Retinal pigment epithelial cell (primary cell): ENCODE measurements at places on chromosomes 16 and 17.
A peak's percentile ranks its signal among the peaks of the same experiment; 100 is the strongest.

GRCh38 chr17:7856011-7856810 is 1.1 kb downstream of the NAA38 start:
- no peak for DNase-seq

DNA sequence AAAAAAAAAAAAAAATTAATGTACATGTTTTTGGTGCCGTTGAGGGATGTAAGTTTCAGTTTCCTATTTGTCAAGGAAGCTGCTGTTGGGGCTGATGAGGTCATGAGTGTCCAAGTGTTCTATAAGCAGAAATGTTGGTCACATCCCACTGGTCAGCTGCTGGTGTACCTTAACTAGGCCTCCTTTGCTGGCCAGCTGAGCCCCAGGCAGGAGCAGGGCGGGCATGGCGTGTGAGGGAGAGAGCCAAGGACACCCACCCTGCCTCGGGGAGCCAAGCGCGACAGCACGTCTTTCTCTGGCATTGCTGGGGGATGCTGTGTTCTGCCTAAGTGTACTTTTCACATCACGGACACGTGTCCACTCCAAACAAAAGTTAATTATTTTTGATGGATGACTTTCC is 108.1 kb upstream of the CDC42EP4 start:
- DNase-seq = no peak

DNA sequence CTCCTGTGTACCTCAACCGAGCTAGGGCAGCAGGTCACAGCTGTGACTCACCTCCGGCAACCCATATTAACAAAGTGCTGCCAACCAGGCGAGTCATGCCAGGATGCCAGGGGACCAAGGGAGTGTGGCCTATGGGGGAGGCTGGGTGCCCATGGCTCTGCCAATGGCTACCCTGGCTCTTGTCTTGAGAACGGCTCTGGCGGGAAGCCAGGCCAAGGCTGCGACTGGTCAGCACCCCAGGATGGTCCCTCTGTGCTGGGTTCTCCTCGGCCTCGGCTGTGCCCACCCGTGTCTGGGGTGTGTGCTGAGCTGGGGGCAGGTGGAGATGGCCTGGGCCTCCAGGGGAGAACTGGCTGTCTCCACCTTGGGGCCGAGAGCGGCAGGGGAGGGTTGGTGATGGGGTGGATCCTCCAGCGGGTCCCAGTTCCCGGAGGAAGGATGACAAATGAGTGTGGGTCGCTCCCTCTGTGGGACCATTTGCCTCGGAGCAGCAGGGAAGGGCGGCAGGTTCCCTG is 75.8 kb downstream of the MRC2 start:
- DNase-seq = no peak

GRCh38 chr17:4008441-4009185 is 44.4 kb upstream of the ATP2A3 start:
- DNase-seq = no peak

DNA sequence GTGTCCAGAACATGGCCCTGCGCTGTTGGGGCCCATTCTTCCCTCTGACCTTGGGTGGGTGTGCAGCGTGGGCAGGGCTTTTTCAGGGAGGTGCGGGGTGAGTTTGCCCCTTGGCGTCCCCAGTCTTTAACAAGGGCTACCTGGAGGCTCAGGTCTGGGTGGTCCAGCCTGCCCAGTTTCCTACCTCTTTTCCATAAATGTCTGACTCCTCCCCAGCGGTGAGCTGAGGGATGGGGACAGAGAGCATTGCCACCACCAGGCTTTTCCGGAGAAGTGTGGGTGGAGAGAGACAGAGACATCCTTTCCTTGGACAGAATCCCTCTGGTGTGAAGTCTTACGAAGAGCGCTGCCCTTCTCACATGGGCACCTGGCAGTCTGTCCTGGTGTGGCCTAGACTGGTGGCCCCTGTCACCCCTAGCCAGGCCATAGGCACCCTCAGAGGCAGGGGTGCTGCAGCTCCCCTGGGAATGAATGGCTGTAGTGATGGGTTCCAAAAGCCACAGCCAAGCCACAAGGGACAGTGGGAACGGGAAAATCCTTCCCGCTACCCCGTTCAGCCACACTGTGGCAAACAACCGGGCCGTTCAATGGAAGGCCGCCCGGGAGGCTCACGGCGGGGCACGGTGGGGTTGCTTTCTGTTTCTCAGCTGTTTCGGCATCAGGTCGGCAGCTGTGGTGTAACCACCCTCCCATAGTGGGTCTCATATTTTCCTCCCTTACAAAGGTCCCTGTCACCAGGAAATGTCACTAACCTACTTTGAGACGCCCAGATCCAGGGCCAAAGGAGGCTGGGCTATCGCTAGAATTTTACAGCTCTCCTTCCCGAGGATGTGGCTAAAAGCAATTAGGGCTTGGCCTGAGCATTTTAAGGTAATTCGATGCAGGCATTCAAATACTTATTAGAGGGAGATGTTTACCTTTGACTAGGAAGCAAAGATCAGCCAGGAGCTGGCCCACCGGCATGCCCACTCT is 61.9 kb upstream of the GSE1 start:
- no peak for DNase-seq

GRCh38 chr16:101586-101985 is 23.6 kb downstream of the MPG start:
- DNase-seq = no peak

- DNase-seq = no peak
Measured at GRCh38 chr16:4713663-4714501, 20.2 kb downstream of the ANKS3 start.

- no peak for DNase-seq
Measured at GRCh38 chr16:54317101-54317611, 30.6 kb upstream of the IRX3 start.

- DNase-seq = no peak
Measured at GRCh38 chr17:49216953-49217650, 6.6 kb downstream of the ABI3 start.

GRCh38 chr17:21194226-21194625 is 19.7 kb downstream of the TMEM11 start:
- DNase-seq = no peak

DNA sequence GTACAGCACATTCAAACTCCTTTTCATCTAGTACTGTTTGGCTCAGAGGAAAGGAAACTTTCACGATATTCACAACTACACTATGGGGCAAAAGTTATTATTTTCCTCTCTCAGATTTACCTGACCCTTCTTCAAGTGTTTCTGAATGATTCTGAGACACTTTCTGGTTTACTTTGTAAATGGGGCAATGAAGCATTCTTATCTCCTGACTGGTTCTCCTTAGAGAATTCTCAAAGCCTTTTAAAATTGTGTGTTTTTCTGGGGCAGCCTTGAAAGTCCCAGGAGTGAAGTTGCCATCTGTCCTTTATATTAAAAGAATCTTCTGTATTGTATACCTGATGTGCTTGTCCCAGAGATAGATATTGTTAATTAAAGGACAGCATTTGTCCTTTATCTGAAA is 264.9 kb downstream of the FTO start:
- DNase-seq = no peak

- DNase-seq = peak; percentile 73
Measured at GRCh38 chr16:84785843-84786581, 33.8 kb upstream of the CRISPLD2 start.

- DNase-seq = no peak
Measured at GRCh38 chr16:24721830-24722238, 7.6 kb upstream of the TNRC6A start.

DNA sequence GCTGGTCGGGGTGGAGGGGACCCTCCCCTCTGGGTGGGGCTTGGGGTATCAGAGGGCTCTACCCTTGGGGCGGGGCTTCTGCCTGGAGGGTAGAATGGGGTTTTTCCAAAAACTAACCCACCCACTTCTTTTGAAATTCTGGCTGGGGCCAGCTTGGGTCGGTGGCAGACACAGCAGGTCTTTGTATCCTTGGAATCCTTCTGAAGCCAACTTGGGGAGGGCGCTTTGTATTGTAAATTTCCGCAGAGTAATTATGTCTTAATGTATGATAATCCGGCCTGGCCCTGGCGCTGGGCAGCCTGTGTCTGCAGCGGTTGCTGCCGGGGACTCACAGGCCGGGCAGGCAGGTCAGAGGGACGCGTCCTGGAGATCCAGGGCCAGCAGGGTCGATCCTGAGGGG is 33.9 kb upstream of the GSE1 start:
- no peak for DNase-seq

GRCh38 chr16:84281074-84281473 is 13.6 kb upstream of the WFDC1 start:
- no peak for DNase-seq

DNA sequence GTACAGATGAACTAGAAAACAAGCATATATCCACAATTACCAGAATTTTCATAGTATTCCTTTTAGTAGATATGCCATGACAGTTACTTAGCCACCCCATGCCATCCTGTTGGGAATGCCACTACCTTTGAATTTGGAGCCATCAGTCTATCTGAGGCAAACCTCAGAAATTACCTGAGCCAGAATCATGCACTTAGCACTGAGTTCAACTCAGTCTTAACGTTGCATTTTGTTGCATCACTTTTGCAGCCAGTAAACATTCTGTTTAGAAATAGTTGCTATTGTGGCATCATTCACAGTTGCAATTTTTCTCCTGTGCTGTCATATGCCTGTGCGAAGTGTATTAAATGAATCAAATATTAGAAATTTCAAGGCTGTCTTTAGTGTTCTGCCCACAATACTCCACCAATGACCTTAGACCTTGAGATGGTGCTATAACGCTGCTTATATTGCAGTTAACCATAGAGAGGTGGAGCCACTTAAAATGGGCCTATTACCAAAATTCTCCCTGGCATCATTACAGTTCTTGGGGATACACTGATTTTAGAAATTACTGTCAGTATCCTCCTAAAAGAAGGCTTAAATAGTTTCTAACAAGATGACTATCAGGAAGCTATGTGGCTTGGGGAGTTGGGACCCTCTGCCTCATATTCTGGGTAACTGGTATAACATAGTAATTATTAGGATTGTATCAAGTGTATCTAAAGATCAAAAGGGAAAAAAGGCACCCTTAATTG is 11.1 kb downstream of the PTRH2 start:
- no peak for DNase-seq

DNA sequence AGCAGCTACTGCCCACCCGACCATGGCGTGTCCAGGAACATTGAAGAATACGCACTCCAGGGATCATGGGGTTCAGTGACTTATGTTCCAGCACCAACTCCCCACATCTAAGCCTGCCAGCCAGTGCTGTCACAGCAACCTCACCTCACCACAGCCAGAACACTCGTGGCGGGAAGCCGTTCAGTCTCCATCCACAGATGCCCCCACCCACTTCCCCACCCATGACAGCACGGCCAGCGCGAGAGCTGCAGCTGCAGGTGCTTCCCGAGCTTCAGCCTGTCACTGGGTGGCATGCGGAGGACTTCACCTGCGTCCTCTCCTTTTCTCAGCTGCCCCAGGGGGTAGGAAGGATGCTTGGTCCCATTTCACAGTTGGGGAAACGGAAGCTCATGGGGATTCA is 50.3 kb downstream of the RBFOX3 start:
- no peak for DNase-seq

- DNase-seq = no peak
Measured at GRCh38 chr16:9508328-9508936, 417.0 kb downstream of the HAPSTR1 start.

DNA sequence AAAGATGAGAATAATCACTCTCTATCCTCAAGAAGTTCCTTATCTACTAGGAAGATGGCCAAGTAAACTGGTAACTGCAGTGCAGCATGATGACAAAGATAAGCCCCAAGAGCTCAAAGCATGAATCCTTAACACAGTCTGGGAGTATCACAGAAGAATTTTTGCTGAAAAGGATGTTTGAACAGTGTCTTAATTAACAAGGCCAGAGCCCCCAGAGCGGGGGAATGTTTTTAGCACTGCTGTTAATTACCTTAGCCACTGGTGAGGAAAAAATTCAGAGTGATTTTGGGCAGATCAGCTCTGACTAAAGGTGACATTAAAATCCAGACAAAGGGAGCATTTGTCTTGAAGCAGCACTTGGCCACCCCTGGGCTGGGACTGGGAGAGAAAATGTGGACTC is 30.1 kb downstream of the ADAMTS18 start:
- DNase-seq = no peak

DNA sequence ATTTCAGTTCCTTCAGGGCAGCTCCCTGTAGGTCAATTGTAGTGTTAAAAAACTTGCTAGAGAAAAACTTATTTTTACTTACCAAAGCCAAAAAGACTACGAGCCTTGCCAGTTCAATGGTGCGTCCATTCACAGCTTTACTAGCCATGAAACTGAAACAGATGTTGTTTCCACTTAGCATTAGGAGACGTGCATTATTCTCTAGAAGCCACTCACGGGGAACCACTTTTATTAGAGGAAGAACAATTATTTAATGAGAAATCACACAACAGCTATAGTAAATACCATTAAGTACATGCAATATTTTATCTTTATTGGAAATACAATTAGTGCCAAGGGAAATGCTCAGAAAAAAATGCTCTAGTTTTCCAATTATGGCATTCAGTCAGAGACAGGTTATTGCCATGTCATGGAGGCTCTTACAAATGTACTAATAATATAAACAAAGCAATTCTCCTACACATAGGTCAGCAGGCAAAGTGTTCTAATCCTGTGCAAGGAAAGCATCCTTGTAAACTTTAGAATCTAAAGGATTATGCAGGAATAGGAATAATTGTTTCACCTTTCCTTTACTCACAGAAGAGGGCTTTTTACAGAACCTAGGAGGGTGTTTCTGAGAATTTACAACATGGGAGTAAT is 17.4 kb downstream of the LASP1NB start:
- DNase-seq = no peak
